ENCODE measurements at places on chromosomes 6 and 20. TPM values are rescaled to one million over a fixed set of nuclear protein-coding genes. Genes with fewer than 3 reads are reported as not detected.
A peak's percentile ranks its signal among the peaks of the same experiment; 100 is the strongest.

- DNase-seq = no peak
Observed at GRCh38 chr6:155434096-155434495, 21.5 kb downstream of the NOX3 start.

GRCh38 chr20:62254021-62254724 lies 15.9 kb downstream of the OSBPL2 start:
- DNase-seq = no peak

GRCh38 chr20:62135573-62136266 lies 7.5 kb downstream of the PSMA7 start:
- no peak for DNase-seq

GRCh38 chr6:50820869-50821264 lies 2.2 kb downstream of the TFAP2B start:
- DNase-seq = no peak

- no peak for DNase-seq
Observed at GRCh38 chr6:143743301-143744166, 65.8 kb downstream of the PHACTR2 start.

GRCh38 chr6:104716858-104717257 lies 142.9 kb downstream of the HACE1 start:
- no peak for DNase-seq

GRCh38 chr20:20295621-20296498 lies 72.0 kb upstream of the INSM1 start:
- no peak for DNase-seq

GRCh38 chr20:36346256-36346655 lies 40.1 kb downstream of the DLGAP4 start:
- no peak for DNase-seq

DNA sequence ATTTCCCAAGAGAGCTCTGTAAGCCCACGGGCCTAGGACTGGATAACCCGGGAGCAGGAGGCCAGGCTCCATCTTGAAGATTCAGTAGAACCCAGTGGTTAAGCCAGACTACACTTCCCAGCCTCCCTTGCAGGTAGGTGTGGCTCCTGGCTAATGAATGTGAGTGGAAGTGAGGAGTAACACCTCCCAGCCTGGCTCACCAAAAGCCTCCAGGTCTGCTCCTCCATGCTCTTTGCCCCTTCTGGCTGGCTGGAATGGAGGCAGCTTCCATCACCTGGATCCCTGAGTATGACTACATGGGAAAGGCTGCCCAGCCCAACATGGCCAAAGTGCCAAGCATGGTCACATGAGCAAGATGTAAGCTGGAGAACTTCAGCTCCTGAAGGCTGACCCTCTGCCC lies 9.7 kb downstream of the LRRN4 start:
- no peak for DNase-seq

GRCh38 chr20:62893700-62894099 lies 32.1 kb upstream of the TCFL5 start:
- no peak for DNase-seq

GRCh38 chr6:42224222-42225028 lies 6.8 kb upstream of the MRPS10 start:
- DNase-seq = no peak

DNA sequence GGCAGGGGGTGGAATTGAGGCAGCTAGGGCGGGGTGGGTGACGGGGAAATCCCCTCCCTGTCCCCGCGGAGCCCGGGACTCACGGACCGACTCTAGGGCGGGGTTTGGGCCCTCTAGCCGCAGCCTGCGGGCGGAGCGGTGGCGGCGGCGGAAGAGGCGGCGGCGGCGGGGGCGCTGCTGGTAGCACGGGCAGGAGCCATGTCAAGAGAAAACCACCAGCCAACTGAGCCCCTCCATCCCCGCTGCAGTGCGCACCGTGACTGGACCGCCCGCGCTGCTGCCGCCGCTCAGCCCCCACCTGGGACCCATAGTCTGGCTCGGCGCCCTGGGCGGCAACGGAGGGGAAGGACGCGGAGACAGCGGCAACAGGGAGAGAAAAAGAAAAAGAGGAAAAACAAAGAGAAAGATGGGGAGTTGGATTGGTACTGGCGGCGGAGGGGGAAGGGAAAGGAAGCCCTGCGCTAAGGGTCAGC lies 1.2 kb upstream of the C6orf62 start:
- DNase-seq = peak; percentile 72

GRCh38 chr6:156060013-156060412 lies 604.4 kb upstream of the NOX3 start:
- DNase-seq = no peak

- DNase-seq = no peak
Observed at GRCh38 chr6:161796681-161797080, 522.8 kb upstream of the AGPAT4 start.

- DNase-seq = no peak
Observed at GRCh38 chr6:37956711-37957275, 137.3 kb downstream of the ZFAND3 start.

GRCh38 chr6:32642720-32643106 lies 5.5 kb downstream of the HLA-DQA1 start:
- no peak for DNase-seq

DNA sequence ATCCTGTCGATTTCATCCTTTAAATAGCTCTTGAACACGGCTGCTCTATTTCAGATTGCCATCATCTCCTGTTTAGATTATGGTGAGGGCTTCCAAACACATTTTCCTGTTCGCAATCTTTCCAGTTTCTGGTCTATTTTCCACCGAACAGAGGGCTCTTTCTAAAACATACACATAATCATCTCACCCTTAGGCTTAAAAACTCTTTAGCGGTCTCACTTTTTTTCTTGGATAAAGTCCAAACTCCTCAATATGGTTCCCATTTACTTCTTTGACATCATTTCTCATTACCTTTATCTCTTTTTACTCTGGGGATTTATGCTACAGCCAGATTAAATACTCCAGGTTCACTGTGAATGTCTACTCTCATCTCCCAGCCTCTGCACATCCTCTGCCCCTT lies 103.4 kb upstream of the STMND1 start:
- no peak for DNase-seq

DNA sequence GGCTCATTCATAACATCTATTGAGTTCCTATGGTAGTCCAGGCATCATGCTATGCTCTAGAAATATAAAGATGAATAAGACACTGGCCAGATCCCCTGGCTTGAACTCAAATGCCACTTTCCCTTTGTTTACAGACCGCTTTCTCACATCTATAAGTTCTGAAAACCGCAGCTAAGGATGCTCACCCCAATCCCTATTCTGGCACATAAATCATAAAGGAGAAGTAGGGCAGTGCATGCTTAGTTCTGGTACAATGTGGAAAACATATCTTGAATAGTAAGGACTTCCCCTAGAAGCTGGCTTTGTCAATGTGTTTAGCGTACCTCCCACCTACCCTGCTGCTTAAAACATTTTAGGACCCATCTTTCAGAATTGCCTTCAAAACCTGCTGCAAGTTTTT lies 26.4 kb downstream of the MRS2 start:
- no peak for DNase-seq

DNA sequence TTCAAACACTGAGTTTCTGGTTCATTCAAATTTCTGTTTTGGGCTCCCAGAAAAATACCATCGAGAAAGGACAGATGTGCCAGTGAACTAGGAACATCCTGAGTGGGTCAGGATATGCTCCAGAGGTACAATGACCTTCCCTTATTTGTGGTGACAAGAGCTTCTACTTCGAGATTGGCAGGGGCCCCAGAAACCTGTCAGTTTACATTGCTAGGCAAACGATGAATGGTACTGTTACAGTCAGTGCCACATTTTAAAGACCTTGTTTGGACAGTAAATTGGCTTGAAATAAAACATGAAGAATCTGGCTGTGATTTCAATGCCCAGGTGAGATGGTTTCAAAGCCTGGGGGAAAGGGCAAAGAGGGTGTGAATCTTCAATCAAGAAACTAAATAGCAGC lies 454.5 kb upstream of the ID4 start:
- DNase-seq = no peak

- no peak for DNase-seq
Observed at GRCh38 chr6:70706491-70707123, 38.9 kb downstream of the SMAP1 start.

DNA sequence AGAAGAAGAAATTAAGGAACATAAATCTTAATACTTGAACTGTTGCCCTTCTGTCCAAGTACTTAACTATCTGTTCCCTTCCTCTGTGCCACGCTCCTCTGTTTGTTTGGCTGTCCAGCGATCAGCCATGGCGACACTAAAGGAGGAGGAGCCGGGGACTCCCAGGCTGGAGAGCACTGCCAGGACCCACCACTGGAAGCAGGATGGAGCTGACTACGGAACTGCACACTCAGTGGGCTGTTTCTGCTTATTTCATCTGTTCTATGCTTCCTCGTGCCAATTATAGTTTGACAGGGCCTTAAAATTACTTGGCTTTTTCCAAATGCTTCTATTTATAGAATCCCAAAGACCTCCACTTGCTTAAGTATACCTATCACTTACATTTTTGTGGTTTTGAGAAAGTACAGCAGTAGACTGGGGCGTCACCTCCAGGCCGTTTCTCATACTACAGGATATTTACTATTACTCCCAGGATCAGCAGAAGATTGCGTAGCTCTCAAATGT lies 17.1 kb downstream of the IRF4 start:
- no peak for DNase-seq

- DNase-seq = no peak
Observed at GRCh38 chr6:46501136-46502089, 10.2 kb upstream of the RCAN2 start.

GRCh38 chr6:25992413-25993340 lies 30.1 kb downstream of the TRIM38 start:
- peak; percentile 97 for DNase-seq

DNA sequence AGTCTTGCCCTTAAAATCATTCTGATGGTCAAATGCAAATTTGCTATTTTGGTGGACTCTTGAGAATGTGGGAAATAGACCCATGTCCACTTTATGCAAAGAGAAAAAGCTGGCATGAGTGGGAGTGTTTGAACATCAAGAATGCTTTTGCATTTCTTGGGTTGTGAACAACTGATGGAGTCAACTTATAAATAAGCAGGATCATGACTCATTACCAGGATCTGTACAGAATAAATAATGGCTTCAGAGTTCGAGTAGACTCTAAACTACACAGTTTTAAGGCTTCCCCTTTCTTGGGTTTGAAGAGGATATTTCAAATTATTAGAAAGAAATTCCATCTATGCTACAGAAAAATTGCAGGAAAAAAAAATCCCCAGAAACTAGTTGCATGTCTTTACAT lies 195.5 kb downstream of the EYA4 start:
- no peak for DNase-seq

- no peak for DNase-seq
Observed at GRCh38 chr6:41763470-41763869, 16.2 kb downstream of the FRS3 start.

SAMD10 gene
- total RNA-seq = 7.3 TPM

OXT gene
- 1.2 TPM for total RNA-seq

PBOV1 gene
- total RNA-seq = not detected

TREML2 gene
- total RNA-seq = 0.46 TPM

XKR7 gene
- not detected for total RNA-seq

PLA2G7 gene
- total RNA-seq = not detected

SPDEF gene
- 0.22 TPM for total RNA-seq

C6orf132 gene
- 0.06 TPM for total RNA-seq

SLC24A3 gene
- total RNA-seq = not detected

FOXQ1 gene
- total RNA-seq = not detected

KIAA0408 gene
- total RNA-seq = 0.46 TPM

TFAP2A gene
- total RNA-seq = 0.24 TPM
